ENCODE measurements at places on chromosomes 6 and 20.

DNA sequence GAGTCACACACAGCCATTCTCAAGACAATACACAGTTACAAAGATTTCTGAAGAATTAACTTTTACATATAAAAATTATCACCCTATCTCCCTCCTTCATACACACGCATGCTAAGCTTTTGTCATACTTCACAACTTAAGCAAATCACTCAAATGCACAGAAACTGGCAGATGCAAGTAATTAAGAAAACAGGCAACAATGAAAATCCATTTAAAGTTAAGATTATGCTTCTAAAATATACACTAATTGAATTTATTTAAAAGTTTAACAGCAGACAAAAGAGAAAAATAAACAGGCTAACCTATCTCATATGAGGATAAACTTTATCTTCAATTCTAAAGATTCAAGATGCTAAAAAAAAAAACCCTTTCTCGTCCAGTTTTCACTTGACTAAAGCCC, 68.4 kb downstream of the DST start:
- DNase-seq = no peak

DNA sequence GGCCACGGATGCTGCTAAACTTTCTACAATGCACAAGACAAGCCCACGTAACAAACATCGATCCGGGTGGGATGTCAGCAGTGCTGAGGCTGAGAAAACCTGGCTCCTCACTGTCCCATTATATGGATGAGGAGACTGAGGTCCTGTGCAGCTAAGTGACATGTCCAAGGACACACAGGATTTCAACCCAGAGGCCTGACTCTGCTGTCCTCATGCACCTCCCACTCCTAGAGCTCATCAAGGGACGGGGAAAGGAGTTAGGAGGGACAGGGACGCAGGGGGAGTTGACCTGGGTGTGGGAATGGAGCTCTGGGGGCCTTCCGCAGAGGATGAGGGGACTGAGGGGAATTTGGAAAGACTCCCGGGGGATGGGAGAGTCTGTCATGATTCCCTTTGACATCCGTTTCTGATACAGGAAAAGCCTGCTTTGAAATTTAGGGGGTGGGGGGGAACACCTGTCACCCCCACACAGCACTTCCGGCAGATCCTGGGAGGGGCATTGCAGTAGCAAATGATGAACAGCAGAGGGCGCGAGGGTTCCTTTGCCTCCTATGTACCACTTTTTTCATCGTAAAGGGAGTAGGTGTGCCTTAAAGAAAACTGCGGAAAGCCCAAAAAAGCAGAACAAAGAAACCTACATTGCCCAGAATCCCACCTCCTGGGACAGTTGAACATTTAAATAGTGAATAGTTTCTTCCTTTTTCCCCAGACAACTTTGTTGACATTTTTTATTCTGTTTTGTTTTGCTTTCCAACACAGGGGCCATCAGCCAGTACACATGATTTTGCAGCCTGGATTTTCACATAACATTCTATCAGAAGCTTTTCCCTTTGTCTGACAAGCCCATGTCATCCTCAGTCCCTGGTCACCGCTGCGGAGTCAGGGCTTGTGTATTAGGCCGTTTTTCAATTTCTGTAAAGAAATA, 48.6 kb downstream of the SLC2A10 start:
- DNase-seq = peak; percentile 35

GRCh38 chr20:58605292-58606065, 45.6 kb upstream of the STX16 start:
- DNase-seq = no peak

- DNase-seq = no peak
Measured at GRCh38 chr6:140567466-140567865, 1193.0 kb upstream of the CITED2 start.

- no peak for DNase-seq
Measured at GRCh38 chr20:21518292-21518991, 4.6 kb upstream of the NKX2-2 start.

DNA sequence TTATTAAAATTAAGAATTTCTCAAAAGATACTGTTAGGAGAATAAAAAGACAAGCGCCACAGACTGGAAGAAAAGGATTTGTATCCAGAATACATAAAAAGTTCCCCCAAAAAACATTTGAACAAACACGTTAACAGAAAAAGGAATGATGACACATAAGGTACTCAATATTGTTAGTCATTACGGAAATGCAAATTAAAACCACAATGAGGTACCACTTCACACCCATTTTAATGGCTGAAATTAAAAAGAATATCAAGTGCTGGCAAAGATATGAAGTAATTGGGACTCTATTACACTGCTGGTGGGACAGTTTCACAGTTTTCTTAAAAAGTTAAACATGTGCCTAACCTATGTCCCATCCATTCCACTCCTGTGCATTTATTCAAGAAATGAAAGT, 51.4 kb downstream of the HECA start:
- no peak for DNase-seq

DNA sequence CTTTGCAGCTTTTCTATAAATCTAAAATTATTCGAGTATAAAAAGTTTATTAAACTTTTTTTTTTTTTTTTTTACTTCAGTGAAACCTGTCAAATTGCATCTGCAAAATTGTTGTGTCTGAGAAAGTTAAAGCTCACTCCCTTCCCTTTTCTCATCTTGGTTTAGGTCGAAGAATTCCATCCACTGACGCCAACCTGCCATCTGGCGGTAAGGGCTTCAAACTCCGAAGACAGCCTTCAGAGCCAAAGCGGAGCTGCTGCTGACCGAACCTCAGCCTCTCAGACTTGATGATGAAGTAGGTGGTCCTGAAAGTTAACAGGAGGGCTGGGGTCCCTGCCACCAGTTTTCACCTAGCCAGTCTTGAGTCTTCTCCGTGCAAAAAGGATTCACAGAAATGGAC, 29.6 kb upstream of the VAPB start:
- no peak for DNase-seq

GRCh38 chr6:168333491-168333890, 13.9 kb upstream of the DACT2 start:
- DNase-seq = no peak

GRCh38 chr20:5780846-5781217, 30.6 kb downstream of the SHLD1 start:
- no peak for DNase-seq

GRCh38 chr6:63097222-63097621, 114.0 kb upstream of the FKBP1C start:
- DNase-seq = no peak

DNA sequence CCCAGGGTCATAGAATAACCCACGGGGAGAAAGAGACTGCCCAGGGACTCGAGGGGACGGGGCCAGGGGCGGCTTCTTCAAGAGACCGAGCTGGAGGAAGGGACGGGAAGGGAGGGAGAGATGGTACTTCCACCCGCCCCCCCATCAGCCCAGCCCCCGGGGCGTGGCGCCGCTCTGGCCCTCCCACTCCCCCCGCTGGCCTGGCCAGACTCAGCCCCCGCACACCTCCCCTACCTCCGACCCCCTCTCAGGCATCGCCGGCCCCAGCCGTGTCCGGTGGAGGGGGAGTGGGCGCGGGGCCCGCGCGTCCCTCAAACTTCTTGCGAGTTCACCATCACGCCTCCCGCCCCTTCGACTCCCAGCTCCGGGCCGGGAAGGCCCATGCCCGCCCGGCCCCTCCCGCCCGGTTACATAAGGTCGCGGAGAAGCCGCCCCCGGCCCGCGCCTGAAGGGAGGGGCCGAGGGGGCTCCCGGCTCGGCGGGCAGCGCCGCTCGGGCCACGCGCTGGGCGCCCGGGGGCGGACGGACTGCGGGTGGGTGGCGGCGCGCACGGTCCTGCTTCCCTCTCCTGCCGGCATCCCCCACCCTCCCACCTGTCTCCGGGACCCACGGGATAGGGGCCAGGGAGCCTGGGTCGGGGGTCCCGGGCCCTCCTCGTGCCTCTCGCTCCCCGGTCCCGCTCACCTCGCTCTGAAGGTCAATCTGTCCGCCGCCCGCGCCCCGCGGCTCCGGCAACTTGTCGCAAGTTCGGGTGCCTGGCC, 562 bp downstream of the TFEB start:
- DNase-seq = peak; percentile 63

- peak; percentile 39 for DNase-seq
Measured at GRCh38 chr6:157763129-157763903, 59.7 kb upstream of the SNX9 start.

- no peak for DNase-seq
Measured at GRCh38 chr6:119966484-119966883, 616.9 kb upstream of the MAN1A1 start.

DNA sequence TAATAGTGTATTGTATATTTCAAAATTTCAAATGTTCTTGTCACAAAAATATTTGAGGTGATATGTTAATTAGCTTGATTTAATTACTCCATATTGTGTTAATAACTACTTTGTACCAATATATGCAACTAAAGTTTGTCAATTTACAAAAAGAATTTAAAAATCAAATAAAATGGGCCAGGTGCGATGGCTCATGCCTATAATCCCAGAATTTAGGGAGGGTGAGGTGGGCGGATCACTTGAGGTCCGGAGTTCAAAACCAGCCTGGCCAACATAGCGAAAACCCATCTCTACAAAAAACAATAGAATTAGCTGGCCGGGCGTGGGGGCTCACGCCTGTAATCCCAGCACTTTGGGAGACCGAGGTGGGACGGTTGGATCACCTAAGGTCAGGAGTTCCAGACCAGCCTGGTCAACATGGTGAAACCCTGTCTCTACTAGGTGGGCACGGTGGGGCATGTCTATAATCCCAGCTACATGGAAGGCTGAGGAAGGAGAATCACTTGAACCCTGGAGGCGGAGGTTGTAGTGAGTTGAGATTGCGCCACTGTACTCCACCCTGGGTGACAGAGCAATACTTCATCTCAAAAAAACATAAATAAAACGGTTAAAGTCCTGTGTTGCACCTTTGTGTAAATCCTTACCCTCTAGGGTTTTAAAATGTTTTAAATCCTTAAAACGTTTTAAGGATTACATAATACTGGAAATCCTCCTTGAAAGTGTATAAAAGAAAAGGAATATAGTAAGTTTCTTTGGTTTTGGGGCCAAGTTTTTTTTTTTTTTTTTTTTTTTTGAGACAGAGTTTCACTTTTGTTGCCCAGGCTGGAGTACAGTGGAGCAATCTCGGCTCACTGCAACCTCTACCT, 4.0 kb downstream of the HSPA1B start:
- no peak for DNase-seq

GRCh38 chr20:53642196-53643030, 48.8 kb upstream of the ZNF217 start:
- DNase-seq = no peak

- no peak for DNase-seq
Measured at GRCh38 chr6:15232836-15233510, 12.9 kb upstream of the JARID2 start.

DNA sequence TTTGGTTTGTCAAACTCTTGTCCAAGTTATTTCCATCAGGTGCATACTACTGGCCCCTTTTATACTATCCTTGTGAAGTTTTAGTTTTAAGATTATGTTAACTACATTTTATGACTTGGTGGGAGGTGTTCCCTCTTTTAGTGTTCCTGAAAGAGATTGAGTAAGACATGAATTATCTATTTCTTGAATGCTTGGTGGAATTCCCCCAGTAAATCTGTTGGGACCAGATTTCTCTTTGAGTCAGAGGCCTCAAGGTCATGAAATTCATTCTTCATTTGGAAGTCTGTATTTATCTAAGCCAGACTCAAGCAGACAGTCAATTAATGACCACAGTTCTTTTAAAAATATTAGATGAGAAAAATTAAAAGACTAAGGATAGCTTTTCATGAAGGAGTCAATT, 81.3 kb downstream of the MOXD1 start:
- no peak for DNase-seq

DNA sequence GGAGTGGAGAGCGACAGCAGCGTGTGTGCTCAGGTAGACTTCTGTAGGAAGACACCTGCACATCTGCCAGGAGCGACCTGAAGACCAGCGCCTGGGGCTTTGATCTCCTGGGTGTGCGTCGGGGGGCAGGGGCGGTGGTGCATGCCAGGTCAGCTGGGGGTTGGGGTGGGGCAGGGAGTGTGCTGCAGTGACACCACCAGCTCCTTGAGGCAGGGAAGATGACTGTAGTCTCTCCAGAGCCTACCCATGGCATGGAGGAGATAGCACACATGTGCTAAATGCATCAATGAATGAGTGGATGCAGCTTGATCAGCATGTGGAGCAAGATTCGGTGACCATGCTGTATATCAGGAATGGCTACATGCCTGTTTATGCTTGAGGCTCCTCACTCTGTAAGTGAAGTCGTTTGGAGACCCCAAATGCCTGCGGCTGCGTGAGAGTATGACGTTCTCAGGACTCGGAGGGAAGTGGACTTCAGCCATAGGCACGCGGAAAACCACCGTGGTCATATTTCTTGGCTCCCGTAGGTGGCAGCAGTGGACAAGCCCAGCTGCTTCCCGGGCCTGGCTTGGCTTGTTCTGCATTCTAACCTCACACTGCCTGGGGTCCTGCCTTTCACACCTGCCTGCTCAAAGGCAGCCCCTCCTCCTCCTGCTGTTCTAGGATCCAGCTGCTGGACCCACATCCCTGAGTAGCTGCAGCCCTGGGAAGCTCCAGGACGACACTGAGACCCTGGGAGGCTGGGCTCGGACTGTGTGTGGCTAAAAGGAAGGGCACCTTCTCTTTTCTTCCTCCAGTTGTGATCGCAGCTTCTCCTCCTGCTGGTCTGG, 39.4 kb upstream of the KCNK16 start:
- DNase-seq = peak; percentile 9

GRCh38 chr20:62012631-62013030, 53.0 kb downstream of the TAF4 start:
- DNase-seq = no peak

- no peak for DNase-seq
Measured at GRCh38 chr20:9480066-9480465, 34.3 kb upstream of the LAMP5 start.

GRCh38 chr6:106643061-106643460, 13.7 kb downstream of the QRSL1 start:
- DNase-seq = no peak

GRCh38 chr6:39021041-39021440, 27.5 kb upstream of the GLP1R start:
- no peak for DNase-seq
